ENCODE measurements at places on chromosomes 1 and 21.

DNA sequence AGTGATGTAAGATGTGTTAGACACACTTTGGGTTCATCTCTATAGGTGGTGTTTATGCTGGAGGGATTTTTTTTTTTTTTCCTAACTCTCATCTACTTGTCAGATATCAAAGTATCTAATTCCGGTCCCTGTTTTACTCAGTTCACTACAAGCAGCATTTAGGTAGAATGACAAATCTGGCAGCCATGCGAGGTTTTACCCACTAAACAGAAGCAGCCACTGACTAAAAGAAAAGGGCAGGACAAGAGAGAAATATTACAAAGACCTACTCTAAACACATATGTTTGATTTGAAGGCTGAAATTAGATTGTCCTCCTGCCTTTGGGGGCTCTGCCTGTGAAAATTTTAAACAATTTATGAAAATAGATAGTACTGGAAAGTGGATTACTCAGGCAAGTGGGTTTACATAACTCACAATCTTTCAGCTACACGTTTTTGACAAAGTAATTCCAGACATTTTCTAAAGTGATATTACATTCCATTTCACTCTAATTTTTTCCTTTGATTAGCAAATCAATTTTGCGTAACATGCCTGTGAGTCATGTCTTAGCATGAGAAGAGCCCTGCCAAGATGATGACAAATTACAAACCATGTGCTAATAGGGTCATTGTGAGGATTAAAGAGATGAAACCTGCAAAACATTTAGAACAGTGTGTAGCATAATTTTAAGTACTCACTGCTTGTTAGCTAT is 172.6 kb downstream of the PLA2G4A start:
- no peak for DNase-seq

DNA sequence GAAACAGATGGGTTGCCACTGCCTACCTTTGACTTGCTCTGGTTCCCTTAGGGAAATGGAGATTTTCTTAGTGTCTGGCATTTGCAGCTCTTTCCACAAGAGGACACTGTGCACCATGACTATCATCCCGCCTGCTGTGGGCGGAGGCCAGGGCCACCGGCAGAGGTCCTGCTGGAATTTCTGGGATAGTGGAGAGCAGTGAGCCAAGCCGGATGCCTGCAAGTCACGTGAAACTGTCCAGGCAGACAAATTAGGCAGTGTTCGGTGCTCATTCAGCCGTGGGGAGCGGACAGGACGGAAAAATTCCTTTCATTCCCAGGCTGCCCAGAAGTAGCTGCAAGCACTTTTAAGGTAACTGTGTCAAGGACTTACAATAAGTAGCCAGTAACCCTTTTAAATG is 43.4 kb downstream of the IGSF5 start:
- DNase-seq, result no peak

DNA sequence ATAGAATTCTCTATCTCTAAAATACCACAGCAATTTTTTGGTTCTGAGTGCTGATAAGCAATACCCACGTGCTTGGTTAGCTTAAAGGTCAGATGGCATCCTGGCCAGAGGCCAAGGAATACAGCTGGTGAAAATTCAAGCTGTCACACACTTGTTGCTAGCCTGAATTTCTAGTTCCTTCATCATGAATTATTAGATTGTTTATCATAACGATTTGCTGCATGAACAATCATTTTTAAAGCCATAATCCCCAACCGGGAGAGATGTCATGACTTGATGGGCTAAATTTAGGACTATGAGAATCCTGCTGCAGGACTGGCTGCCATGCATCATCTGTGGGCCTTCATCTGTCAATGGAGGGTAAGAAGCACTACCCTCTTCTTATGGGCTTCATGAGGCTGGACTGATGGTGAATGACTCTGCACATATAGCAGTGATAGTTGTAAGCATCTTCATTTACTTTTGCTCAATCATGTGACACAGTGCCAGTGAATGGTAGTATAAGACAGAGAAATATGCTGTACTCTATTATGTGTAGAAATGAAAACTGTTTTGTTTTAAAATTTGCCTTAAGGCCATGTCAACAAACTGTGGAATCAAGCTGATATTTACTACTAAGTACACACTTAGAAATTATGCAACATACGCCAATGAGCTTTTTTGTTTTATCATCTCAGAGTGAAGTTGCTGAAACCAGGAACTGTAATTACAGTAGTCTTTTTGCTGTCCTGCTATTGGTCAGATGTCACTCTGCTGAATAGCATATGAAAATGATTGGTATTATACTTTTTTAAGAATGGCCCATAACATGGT is 80.5 kb upstream of the RALGPS2 start:
- DNase-seq, result no peak

- no peak for DNase-seq
Observed at GRCh38 chr1:90344963-90345730, 350.2 kb downstream of the ZNF326 start.

- no peak for DNase-seq
Observed at GRCh38 chr1:208250613-208251012, 6.4 kb upstream of the PLXNA2 start.

DNA sequence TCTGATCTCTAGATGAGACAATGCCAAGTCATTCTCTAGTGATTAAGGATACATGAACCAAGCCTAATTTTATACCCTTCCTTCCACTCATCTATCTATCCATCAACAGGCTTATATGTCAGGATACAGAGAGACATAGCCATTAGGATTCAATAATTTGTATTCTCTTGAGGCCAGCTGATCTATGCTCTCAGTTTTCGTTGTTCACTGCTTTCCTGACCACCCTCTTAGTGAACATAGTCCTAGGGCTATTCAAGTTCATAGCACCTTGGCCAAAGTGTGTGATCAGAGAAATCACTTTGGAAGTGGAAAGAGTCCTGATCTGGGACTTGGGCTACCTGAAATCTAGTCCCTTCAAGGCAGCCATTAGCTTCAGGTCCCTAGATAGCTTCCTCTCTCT is 4.2 kb upstream of the KPRP start:
- DNase-seq, result no peak

GRCh38 chr1:203470240-203470639 is 5.4 kb upstream of the PRELP start:
- no peak for DNase-seq

- no peak for DNase-seq
Observed at GRCh38 chr1:45266151-45266801, 59.9 kb upstream of the ZSWIM5 start.

DNA sequence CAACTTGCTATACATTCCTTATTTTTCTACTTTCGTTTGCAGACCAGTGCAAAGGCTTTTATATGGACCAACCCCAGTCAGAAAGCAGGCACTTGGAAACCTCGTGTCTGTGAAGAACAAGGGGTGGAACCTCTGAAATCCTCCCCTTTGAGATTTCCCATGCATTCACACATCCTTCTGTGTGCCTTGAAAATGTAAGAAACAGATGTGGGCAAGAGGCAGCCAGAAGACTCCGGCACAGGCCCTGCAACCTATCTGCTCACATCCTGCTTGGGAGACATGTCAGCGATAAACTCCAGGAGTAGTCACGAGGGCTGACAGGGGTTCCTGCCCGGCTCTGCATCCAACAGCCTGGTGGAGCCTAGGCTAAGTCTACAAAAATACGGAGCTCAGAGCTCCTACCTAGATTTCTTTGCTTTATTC is 42.5 kb downstream of the ETS2 start:
- DNase-seq, result no peak

DNA sequence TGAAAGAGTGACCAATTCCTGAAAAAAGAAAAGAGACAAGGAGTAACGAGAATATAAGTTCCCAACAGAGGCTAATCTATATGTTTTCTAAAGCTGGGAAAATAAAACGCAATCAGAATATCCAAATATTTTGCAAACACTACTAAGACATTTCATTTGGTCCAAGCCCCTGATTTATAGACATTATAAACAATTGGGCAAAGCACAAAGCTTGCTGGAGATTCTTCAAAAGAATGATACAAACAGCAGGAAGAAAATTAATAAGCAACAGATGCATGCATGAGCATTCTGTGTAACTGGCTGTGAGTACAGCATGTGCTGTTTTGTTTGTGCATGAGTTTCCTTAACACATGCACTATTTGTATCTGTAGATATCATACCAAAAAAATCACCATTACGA is 552.9 kb downstream of the LTN1 start:
- DNase-seq, result no peak

DNA sequence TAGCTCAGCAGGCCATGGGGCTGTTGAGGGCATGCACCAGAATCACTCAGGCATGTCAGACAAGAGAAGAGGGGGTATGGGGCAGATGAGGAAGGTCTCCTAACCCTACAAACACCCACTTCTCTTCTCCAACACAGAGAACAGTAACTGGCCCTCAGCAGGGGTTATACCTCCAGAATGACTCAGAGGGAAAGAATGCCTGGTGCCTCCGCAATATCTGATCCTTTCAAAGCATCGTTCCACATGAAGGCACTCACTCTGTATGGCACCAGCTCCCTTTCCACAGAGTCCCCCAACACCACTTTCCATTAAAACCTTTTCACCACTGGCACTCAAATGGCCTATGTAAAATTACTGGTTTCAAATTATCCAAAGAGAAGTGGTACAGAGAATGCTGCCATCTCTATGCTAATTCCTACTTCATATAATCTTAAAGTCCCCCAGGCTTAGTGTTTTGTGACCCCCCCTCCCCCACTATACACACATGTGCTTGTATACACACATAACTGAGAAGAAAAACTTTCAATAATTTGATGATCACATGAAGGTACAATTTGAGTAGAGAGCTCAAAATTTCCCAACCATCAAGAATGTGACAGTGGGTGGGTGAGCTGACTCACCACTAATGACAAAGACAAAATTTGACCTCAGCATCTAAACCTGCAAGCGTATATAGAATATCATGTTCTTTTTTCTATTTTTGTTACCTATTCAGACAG is 91.5 kb downstream of the SIPA1L2 start:
- DNase-seq, result no peak

DNA sequence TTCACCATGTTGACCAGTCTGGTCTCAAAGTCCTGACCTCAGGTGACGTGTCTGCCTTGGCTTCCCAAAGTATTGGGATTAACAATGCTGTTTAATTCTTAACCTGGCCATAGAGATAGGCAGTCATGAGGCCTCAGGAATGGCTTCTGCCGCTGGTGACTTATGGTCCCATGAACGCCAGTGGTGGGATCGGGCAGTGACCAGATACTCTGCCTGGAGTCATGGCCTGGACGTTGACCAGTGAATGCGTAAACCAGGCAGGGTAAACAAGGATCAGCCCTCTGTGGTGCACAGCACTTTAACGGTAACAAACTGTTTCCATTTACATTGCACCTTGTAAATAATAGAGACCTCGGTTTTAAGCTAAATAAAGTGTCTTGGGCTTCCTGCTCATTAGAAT is 23.0 kb downstream of the MTARC1 start:
- no peak for DNase-seq

- no peak for DNase-seq
Observed at GRCh38 chr1:109296782-109297181, 10.0 kb downstream of the MYBPHL start.

- no peak for DNase-seq
Observed at GRCh38 chr1:86773341-86774288, 69.2 kb downstream of the SH3GLB1 start.

DNA sequence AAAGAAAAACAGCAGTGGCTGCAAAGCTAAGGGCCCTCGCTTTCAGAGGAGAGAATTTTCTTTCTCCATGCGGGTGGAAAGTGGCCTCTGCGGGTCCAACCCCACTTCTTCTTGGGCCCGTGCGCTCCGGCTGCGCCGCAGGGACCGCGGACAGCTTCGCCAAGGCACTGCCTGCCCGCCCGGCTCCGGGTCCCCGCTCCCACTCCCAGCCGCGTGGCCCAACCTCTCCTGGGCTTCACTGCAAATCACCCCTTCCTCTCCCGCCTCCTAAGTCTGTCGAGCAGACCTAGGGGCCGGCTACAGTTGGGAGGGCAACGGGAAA is 1.0 kb upstream of the RUNX3 start:
- DNase-seq, result no peak

DNA sequence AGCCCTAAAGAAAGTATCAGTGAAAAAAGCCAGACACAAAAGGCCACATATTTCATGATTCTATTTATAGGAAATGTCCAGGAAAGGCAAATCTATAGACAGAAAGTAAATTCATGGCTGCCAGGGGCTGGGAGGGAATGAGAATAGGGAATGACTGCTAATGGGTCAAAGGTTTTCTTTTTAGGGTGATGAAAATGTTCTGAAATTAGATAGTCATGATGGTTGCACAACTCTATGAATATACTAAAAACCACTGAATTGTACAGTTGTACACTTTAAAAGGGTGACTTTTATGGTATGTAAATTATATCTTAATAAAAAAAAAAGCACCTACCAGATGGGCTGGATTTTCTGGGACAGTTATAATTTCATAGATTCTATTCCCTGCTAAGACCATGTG is 114.8 kb downstream of the CNIH3 start:
- DNase-seq, result no peak

- DNase-seq, result no peak
Observed at GRCh38 chr1:204361341-204361771, 1.6 kb upstream of the PLEKHA6 start.

- DNase-seq, result no peak
Observed at GRCh38 chr1:199046618-199047017, 407.8 kb downstream of the PTPRC start.

- DNase-seq, result no peak
Observed at GRCh38 chr1:181661569-181661968, 178.3 kb downstream of the CACNA1E start.

All from stimulated activated CD8-positive, alpha-beta memory T cell treated with anti-CD3 and anti-CD28 coated beads, Interleukin-4, amount 100 ng/mL, for 4 hours (primary cell).